ENCODE measurements at places on chromosomes 16 and 17.

- DNase-seq: no peak
Observed at GRCh38 chr17:22694362-22695227, 1002.3 kb downstream of the KCNJ18 start.

GRCh38 chr17:34581446-34582184 is 2.2 kb downstream of the TMEM132E start:
- no peak for DNase-seq

- no peak for DNase-seq
Observed at GRCh38 chr16:3730161-3731125, 13.1 kb upstream of the TRAP1 start.

DNA sequence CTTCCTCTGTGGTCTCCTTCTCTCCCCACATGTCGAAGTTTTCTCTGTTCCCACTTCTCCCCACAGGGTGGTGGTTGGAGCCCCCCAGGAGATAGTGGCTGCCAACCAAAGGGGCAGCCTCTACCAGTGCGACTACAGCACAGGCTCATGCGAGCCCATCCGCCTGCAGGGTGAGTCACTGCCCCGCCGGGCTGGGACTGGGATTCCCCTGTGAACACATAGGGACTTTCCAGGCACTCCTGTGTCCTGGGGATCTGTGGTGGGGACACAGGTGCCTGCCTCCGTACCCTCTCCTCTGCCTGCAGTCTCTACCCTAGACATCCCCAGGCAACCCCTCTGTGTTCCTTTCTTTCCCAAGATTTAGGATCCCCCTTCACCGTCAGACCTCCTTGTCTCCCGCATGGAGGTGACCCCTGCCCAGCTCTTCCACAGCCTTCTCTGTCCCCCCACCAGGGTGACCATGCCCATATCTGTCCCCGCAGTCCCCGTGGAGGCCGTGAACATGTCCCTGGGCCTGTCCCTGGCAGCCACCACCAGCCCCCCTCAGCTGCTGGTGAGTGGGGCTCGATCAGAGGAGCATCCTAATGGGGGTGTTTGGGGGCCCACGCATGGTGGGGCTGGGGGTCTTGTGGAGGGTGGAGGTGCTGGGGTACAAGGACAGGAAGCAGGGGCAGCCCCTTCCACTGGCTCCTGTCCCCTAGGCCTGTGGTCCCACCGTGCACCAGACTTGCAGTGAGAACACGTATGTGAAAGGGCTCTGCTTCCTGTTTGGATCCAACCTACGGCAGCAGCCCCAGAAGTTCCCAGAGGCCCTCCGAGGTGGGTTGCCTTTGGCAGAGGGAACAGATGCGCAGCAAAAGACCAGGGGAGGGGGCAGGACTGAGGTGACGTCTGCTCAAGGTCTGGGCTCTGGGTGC is 5.8 kb downstream of the ITGAM start:
- peak; percentile 51 for DNase-seq

GRCh38 chr16:75244844-75245758 is 6.3 kb downstream of the BCAR1 start:
- peak; percentile 90 for DNase-seq

DNA sequence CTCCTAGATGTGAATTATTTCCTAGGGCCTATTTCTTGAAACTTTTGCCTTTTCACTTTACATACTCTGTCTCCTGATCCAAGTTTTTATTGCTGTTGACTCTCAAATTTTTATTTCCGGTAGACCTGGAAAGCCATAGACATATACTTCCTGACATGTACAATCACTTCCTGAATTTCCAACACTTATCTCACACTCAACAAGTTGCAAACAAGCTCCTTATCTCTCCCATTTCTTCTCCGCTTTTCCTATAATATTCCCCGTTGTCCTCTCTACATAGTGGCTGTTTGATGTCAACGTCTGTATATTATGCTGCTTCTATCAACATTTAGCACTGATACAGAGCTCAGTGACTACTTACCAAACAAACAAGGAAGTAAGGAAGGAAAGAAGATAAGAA is 59.3 kb downstream of the IKZF3 start:
- DNase-seq: no peak

DNA sequence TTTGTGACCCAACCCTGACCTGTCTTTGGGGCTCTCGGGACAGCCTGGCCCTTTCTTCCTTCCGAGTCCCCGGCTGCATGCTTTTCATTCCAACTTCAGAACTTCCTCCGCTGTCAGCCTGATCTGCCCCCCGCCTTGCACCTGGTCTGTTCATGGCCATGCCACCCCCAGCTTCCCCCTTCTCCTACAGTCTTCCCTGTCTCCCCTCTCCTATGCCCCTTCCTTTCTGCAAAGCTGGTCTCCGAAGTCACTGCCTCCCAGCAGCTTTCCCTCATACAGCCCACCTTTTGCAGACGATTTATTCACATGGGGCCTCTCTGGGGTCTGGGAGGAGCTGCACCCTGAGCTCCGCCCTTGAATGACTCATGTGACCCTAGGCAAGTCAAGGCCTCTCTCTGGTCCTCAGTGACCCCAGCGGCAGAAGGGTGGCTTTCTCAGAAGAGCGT is 47.1 kb upstream of the SDK2 start:
- DNase-seq: no peak

DNA sequence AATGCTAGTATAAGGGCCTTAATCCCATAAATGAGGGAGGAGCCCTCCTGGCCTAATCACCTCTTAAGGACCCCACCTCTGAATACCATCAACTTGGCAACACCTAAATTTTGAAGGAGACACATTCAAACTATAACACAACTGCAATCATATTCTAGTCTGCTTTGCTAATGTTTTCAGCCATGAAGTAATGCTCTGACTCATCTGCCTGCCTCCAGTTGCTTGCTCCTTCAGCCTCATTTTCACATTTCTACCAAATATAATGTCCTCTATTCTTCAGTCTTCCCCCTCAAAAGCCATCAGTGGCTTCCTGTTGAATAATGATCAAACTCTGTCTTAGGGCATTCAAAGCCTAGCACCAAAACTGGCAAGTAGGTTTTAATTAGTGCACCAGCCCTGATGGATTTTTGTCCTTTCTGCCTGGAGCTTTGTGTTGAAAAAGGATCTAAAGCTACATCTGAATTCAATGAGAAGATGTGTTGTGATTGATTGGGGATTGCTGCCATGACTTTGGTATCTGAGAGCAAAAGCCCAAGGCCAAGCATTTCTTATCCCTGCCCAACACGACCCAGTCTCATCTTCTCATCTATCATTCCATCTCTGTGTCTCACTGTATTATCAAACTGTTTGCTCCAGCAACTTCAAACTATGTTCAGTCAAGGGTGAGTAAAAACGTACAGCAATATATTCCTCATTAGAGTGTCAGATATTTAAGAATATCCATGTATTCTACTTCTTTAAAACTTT is 140.8 kb upstream of the ELAC2 start:
- DNase-seq: no peak

DNA sequence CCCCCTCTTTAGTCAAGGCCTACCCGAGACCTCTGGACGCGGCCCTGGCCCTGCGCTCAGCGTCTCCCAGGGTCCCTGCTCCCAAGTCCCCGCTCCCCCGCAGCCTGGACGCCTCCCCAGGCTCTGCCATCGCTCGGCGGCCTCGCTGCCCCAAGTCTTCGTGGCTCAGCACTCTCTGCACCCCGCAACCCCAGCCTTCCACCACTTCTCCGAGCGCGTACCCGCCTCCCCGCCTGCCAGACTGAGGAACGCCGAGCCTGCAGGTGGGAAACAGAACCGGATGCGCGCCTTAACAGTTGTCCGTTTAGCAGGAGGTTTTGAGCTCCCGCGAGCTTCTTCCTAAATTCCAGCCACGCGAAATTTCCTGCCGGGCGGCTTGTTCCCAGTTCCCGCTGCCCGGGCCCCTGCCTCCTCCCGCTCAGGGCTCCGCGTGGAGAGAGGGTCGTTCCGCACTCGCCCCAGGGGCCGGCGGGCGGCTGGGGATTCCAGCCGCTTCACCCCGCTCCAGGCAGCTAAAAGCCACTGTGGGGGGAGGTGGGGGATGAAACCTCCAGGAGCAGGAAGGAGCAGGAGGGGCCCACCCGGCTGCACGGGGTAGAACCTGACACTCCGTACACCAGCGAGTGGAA is 87.7 kb downstream of the KCNJ12 start:
- DNase-seq: no peak

GRCh38 chr16:23062524-23062923 is 86.7 kb downstream of the USP31 start:
- DNase-seq: no peak

GRCh38 chr17:75720656-75721462 is at the start of gene ITGB4:
Gene ITGB4, plus strand, starts transcription at chr17:75721459. Its CDS starts 3,245 bp downstream, at chr17:75724704.
- peak; percentile 95 for DNase-seq

DNA sequence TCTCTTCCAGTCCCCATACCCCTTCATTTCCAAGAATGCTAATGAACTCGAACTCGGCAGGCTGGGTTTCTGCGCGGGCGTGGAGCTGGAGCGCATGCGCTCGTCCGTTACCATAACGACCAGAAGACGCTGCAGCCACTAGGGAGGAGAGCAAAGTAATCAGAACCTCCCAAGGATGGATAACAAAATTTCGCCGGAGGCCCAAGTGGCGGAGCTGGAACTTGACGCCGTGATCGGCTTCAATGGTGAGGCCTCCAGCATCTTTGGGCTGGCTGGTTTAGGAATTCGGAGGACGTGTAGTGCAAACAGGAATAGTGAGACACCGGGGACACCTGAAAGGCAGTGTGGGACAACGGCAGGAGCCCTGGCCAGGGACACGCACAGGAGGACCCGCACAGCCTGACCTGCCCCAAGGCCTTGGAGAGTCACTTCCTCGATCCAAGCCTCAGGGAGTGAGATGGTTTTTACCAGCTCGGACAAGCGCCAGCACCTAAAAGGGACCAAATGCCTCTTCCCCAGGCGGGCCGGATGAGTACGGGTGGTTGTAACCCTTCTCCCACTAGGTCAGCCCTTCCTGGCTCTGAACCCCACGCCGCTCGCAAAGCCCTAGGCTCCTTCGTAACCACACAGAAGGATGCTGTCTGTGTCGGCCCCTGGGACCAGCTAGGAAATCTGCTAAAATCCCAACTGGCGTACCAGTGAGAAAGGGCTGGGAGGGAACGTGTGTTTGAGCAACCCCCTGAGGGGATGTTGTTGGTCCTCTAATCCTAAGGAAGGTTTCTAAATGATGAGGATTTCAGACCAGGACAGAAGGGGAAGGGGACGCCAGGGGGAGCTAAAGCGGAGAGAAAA is at the start of gene CFAP52:
Gene CFAP52 (plus strand): TSS at position 122 of the 852 bp plus-strand sequence. CDS start 54 bp downstream, at position 176.
- DNase-seq: peak; percentile 57

- DNase-seq: no peak
Observed at GRCh38 chr17:10638151-10638550, 19.0 kb downstream of the MYH3 start.

- DNase-seq: no peak
Observed at GRCh38 chr16:47311738-47312505, 148.9 kb downstream of the ITFG1 start.

- no peak for DNase-seq
Observed at GRCh38 chr16:75922250-75922649, 196.0 kb upstream of the CPHXL start.

DNA sequence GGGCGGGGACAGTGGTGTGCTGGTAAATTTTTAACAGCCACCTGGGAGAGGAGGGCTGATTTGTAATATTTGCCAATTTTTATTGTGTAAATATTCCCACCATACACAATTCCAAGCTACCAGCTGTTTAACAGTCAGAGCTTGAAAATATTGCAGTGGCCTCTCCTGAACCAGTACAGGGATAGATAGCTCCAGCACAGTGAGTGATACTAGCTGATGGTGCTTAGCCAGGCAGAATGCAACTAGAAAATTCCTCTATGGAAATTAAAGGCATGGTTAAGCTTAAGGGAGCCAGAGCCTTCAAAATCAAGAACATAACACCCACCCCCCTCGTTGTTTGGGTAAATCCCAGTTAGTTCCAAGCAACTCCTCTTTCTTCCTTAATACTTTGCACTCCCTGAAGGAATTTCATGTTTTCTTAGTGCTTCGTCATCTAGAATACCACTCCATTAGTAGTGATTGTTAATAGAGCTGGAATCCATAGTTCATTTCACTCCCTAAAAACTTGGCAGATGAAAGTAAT is 96.6 kb downstream of the CYB561 start:
- DNase-seq: no peak

- no peak for DNase-seq
Observed at GRCh38 chr17:14840616-14841231, 424.4 kb downstream of the PMP22 start.

DNA sequence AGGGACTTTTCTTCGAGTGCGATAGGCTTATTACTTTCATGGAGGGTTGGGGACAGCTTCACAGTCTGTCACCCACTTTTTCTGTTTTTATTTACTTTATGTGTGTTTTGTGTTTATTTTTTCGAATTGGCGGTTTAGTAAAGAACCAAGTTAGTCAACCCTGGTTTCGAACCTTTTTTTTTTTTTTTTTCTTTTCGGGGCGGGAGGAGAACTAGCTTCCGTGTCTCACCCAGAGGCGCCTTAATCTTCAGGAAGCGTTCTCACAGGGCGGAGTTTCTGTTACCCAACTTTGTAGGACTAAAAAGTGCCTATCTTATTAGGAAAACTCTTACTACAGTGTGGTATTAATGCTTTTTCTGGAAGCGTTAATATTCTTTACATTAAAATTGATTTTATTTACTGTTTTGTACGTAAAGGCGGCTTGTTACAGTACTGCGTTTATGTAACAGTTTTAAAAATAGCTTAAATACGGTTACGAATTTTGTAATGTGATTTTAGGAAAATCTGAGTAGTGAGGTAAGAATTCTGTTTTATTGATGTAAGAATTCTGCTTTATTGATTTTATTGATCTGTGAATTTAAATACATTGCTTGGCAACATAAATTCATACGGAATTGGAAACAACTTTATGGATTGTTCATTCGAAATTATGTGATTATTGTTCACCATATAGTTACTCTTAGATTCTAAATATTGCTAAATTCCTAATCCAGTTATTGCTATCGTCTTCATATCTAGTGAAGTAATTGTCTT is 885 bp downstream of the ZNF207 start:
- DNase-seq: peak; percentile 42

- peak; percentile 100 for DNase-seq
Observed at GRCh38 chr17:59786536-59787319, 79.3 kb downstream of the VMP1 start.

DNA sequence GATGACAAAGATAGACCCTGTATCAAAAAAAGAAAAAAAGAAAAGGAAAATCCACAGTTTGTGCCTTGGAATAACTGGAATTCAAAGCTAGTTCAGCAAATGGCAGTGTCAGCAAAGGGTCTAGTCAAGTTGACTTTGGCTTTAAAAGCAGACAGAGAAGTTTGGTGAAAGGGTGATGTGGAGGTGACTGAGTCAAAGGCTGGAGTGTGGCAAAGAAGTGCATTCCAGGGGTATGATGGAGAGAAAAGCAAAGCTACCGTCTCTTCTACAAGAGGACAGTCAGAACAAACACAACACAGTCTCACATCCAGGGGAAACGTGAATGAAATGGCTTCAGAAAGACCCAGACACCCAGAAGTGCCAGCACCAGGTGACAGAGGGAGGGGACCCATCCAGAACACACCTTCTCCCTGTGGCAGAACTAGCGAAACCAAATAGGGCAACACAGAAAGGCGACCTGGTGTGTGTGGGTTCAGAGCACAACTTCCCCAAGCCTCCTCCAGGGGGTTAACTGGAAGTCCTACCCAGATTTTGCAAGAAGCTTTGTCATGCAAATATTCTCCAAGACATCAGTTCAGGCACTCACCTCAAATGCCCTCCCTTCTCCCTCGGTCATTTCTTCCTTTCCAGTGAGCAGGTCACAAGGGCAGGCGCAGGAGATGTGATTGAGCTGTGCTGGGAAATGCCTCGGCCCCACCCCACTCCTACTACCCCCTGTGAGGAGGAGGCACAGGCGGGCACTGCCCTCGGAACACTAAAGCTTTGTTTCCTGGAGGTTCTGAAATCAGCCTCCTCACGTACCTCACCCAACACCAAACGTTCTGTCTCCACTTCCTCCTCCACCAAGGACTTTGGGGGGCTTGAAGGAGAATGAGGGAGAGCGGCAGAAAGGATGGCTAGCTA is 481.9 kb downstream of the SOX9 start:
- peak; percentile 93 for DNase-seq
